ENCODE measurements at places on chromosomes 6 and 20.

- DNase-seq: no peak
Observed at GRCh38 chr20:41178904-41179432, 41.6 kb downstream of the PLCG1 start.

- DNase-seq: no peak
Observed at GRCh38 chr20:19256906-19257595, 44.6 kb downstream of the SLC24A3 start.

- no peak for DNase-seq
Observed at GRCh38 chr6:151269321-151269995, 29.7 kb downstream of the AKAP12 start.

- no peak for DNase-seq
Observed at GRCh38 chr6:56343295-56343694, 95.9 kb upstream of the COL21A1 start.

DNA sequence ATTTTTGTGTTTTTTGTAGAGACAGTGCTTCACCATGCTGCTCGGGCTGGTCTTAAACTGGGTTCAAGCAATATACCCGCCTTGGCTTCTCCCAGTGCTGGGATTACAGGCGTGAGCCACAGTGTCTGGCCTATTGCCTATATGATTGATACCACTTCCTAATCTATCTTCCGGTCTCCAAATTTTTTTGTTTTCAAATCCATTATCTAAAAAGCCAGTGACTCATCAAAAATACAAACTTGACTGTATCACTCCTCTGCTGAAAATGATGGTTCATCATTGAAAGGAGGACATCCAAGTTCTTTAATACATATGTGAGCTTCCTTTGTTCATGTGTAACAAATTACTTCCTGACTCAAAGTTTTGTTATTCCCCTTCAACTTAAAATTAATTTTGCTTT, 35.5 kb downstream of the FAM8A1 start:
- DNase-seq: no peak

- DNase-seq: no peak
Observed at GRCh38 chr6:17987447-17987696, at the start of gene KIF13A. KIF13A (minus strand) TSS chr6:17987635; CDS start chr6:17987463, 172 bp downstream.

GRCh38 chr20:1462001-1462400, 4.6 kb downstream of the NSFL1C start:
- no peak for DNase-seq

DNA sequence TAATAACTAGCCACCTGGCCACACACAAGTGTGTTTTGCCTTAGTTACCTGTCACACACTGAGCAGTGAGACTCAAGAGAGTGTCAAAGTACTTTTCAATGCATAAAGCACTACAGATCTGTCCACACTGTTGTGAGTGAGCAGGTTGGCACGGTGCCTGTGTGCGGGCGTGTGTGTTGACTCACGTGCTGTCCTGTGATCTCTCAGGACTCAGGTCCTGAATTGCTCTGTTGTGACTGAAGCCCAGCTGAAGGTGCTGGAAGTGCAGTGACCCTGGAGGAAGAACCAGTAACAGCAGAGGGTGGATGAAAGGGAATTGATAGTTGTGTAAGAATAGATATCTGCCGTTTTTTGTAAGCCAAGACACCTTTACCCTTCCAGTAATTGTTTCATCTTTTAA, 18.3 kb downstream of the SLC16A10 start:
- no peak for DNase-seq

DNA sequence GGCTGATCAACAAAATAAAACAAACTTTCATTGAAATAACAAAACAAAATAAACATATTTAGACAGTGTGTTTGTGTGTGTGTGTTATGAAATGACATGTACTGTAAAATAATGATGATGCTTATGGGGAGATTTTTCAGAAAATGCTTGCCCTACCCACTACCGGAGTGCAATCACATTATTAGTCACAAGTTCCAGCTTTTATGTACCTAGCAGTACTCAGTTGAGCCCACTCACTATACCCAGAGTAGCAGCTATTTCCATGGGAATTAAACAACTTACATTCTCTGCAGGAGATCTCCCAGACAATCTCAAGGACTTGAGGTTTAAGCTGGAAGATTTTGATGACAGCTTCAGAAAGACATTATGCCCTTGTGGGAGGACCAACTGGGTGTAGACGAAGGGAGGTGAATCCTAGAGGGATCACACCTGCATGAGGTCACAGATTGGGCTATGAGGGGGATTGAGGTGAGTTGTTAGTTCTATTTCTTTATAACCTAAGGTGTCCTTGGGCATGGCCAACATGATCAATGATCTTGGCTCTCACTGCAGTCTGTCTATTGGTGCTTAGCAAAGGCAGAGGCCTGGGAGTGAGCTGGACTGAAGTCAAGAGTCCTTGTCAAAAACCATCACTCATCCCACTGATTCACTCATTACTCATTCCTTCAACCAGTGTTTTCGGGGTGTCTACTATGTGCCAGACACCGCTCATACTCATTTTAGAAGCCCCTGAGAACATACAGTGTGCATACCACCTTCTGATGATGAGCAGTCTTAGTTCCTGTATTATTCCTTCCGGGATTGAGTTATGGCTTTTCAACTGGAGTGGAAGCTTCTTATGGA, 6.7 kb upstream of the CLIC5 start:
- DNase-seq: no peak

- DNase-seq: no peak
Observed at GRCh38 chr20:51311636-51312479, 230.7 kb downstream of the NFATC2 start.

DNA sequence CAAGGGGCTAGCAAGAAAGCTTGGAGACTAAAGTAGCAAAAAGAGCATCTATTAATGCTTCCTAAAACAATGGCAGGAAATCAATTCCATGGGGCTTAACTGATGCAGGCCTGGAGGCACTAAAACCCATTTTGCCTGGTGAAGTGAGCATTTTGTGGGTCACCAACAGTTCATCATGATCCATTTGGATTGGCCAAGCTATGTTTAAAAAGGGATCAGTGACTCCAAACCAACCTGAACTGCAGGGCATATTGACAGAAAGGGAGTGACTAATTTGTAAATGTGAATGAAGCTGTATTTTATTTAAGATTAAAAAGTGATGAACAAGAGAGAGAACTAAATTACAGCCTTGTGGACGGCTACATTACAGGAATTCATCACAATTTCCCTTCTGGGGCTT, 132.0 kb downstream of the PCSK2 start:
- DNase-seq: no peak

GRCh38 chr6:27605401-27606342, 132.8 kb upstream of the ZNF184 start:
- no peak for DNase-seq

DNA sequence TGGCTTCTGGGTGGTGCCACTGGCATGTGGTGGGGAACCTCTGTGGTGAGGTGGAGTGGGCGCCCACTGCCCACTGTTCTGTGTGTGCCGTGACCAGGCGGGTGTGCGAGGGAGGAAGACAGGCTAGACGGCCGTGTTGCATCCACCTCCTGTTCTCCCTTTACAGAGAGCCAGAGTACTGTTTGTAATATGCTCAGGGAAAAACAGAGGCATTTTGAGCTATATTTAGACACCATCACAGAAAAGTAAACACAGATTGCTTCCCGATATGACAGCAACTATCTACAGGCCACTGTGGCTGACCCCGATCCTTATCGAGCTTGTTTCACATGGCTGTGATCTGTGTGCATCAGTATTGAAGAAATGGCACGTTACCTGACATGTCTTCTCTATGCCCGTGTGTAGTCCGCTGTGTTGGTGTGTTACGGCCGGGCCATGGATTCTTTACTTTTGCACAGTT, 45.6 kb downstream of the ARID1B start:
- DNase-seq: no peak

DNA sequence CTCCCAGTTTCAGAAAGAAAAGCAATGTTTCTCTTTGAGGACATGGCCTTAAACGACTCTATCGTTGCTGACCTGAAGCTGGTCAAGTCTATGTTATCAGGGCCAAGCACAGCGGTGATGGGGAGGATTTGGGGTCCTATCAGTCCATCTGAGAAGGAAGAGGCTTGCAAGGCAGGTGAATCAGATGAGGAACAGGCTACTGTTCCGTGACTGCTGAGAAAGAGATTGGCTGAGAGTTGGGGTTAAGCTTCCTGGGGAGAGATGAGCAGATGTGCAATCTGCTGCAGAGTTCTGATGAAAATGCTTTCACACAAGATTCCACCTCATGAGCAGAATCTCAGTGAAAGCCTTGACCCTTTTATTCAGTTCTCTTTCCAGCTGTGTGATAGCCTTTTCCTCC, 168.3 kb upstream of the STMND1 start:
- no peak for DNase-seq

DNA sequence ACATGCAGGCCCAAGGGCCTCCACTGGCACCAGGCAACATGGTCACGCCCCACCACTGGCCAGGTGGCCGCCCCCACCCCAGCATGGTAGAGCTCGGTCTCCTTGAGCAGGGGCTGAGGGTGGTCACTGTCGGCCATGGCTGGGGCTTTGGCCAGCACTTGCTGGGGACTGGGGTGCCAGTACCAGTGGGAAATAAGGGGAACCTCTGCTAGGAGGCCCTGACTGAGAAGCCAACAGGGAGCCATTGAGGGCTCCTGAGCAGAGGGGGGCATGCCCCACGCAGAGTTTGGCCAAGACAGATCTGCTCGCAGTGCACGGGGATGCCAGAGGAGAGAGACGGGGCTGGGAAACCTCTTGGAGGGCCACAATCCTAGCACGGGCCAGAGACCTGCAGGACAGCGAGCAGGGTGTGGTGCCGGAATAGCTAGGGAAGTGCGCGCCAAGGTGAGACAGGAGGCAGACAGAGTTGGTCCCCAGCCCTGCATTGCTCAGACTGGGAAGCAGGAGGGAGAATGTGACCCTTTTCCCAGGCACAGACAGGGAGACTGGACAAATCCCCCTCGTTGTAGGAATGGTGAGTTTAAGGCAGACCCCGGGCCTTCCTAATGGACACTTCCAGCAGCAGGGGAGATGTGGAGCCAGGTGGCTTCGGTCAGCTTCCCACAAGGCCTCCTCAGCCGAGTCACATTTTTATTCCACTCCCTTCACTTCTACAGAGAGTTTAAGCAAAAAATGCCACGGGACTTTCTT, 179.0 kb upstream of the CST7 start:
- DNase-seq: no peak

DNA sequence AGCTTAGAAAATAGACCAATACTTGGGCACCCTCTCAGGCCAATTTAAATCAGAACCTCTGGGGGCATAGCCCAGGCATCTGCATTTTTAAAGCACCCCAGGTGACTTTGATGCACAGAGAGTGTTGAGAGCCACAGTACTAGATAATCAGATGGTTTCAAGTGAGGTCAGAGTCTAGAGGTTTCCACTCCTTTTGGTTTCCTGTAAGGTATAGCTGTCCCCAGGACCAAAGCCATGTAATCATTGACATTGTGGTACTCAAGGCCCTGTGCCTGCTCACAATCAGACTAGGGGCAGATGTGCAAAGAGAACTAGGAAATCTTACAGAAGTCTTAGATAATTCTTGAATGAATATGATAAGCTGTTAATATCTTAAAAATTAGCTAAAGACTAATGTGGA, 9.1 kb downstream of the FILIP1 start:
- DNase-seq: no peak

GRCh38 chr6:53983301-53983700, 127.9 kb upstream of the MLIP start:
- DNase-seq: no peak

DNA sequence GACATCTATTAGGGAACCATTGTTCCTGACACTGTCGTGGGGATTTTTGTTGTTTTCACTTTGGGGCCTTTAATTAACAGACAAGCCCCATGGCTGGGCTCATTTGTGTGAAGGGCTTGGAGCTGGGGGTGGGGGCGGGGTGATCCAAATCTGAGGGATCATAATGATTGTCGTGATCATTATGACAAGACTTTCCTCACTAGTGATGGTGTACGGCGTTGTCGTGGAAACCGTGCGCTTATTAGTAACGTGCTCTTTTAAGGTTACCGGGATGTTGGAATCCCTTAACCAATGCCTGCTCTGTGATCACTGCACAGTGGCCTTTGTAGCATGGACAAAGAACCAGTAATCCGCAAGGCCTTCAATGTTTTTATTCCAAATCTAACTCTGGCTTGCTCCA, 18.6 kb downstream of the PDYN start:
- DNase-seq: no peak

DNA sequence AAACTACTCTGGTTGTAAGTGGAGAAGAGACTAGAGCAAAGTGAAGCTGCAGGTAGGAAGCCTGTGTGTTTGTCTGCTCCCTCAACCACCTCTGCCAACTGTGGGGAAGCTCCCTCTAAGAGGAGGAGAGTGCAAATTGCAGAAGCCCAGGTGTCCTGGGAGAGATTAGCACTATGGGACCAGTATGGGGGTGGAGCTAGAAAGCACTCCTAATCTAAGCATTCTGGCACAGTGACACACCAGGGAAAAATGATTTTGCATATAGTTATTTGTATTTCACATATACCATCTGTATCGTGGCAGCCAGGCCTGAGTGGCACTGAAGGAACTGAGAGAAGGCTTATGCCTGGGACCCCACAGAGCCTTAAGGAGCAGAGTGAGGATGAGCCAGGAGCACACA, 12.8 kb downstream of the GSTA1 start:
- DNase-seq: no peak

DNA sequence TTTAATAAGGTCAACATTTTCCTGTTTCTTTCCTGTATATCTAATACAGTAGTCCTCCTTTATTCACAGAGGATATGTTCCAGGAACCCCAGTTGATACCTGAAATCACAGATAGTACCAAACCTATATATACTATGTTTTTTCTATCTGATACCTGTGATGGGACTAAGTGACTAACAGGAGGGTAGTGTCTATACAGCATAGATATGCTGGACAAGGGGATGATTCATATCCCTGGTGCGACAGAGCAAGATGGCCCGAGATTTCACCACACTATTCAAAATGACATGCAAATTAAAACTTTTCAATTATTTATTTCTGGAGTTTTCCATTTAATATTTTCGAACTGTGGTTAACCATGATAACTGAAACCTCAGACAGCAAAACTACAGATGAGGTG, 281.1 kb downstream of the LAMA2 start:
- DNase-seq: no peak

GRCh38 chr20:51306521-51307358, 235.8 kb downstream of the NFATC2 start:
- DNase-seq: peak; percentile 57

DNA sequence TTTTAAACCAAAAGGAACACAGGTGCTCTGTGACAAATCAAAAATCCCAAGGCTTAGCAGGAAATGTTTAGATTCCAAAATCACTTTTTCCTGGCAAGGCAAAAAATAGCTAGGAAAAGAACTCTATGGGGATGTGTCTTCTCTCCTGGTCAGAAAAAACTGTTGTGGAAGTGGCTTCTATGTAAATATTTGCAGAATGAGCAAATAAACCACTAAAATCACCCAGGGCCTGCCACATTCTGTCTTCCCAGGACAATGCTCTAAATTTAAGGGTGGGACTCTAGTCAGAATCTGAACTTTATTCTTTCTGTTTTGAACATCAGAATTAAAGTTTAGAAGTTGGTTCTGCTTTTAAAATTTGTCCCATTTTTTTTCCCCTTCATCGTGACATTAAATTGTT, 29.3 kb downstream of the GCM1 start:
- DNase-seq: no peak

Measured in stimulated activated CD4-positive, alpha-beta T cell treated with anti-CD3 and anti-CD28 coated beads, TNF-alpha, amount 100 ng/mL, for 24 hours (primary cell).